Type B pancreatic cell (in vitro differentiated cells): ENCODE measurements at places on chromosomes 11 and 22.

- no peak for DNase-seq
These were observed 66.5 kb upstream of the CEP126 start for GRCh38 chr11:101848262-101848661.

GRCh38 chr11:95082576-95083001, 7.1 kb upstream of the ENDOD1 start:
- DNase-seq, result no peak

DNA sequence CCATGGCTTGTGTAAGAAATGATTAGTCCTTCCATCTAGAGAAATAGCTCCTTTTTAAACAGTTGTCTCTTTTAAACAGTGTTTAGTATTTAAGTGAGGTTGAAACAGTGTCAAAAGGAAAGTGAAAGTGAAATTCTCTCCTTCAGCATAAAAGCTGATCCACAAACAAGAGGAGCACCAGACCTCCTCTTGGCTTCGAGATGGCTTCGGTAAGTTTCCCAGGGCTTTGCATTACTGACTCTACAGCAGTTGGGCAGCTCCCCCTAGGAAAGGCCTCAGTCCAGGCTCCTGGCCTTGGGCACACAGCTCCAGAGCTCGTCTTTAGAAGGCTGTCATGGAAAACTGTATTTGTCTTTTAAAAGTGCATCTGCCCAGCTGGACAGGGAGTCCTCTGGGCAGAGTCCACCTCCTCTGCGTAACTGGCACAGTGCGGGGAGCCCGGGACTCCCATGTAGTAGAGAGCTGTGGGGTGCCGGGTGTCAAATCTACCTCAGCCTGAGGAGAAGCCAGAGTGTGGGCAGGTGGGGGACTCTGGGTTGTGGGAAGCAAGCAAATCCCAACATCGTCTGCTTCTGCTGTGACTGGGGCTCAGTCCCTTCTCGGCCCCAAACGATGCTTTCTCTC, at the start of gene PLAAT4:
Gene PLAAT4 (plus strand): TSS at position 140 of the 624 bp plus-strand sequence. CDS start 61 bp downstream, at position 201.
- no peak for DNase-seq

DNA sequence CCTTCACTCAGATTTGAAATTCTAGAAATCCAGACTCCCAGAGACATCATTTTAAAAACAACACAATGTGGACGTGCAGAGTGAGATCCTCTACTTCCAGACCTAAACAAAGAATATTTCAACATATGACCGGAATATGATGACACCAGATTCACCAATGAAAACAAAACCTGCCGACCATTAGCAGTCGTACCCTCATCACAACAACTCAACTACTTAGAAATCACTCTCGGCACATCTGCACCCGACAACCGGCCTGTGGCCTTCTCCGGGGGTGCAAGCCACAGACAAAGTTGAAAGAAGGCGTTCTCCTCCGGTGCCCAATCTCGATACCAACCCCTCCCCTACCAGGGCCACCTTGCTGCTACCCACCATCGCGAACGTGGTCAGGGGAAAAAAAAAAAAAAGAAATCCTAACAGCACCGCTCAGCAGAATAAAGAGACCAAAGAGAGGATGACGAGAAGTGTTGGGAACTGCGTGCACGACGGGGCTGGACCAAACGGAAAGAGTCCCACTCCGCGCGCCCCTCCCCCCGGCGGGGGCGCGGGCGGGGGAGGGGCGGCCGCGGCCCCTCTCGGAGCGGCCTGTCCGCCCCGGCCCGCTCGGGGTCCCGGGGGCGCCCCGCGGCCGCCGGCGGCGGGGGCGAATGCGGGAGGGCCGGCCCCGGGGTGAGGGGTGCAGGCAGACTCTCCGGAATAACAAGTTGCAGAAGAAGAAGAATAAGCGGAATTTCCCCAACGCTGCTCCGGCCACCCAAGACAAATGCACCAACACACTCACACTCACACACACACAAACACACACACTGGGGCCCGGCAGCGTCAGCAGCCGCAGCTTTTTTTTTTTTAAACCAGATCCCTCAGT, 1.7 kb downstream of the PHF21A start:
- DNase-seq, result no peak

DNA sequence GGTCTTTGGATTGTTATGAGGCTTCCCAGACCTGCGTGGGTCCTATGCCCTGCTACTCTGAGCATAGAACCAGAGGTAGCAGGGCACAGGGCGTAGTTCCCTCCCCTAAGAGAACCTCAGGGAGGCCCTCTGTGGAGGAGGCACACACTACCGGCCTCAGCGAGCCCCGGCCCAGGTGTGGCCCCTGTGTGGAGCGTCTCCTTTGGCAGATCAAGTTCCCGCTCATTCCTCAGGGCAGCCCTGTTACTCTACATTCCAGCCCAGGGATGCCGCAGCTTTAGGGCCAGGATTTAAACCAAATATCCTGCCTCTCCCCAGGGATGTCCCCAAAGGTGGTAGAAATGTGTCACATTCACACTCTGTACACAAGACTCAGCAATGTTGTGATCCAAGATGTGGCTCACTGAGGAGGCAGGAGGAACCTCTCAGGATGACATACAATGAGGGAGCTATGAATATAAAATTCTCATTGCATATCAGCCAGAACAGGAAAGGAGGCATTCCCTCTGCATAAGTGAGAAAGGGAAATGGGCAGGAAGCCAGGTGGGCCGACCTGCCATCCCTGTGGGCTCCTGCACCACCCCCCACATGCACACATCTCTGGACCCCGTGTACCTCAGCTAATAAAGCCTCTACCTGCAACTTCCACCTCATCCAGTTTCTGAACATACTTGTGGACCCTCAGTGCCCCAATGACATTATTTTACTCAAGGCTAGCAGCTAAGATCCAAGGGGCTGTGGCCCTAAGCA, 131.9 kb upstream of the TEAD1 start:
- peak; percentile 61 for DNase-seq

GRCh38 chr11:66317723-66318599, 1.1 kb upstream of the CD248 start:
- DNase-seq, result no peak

DNA sequence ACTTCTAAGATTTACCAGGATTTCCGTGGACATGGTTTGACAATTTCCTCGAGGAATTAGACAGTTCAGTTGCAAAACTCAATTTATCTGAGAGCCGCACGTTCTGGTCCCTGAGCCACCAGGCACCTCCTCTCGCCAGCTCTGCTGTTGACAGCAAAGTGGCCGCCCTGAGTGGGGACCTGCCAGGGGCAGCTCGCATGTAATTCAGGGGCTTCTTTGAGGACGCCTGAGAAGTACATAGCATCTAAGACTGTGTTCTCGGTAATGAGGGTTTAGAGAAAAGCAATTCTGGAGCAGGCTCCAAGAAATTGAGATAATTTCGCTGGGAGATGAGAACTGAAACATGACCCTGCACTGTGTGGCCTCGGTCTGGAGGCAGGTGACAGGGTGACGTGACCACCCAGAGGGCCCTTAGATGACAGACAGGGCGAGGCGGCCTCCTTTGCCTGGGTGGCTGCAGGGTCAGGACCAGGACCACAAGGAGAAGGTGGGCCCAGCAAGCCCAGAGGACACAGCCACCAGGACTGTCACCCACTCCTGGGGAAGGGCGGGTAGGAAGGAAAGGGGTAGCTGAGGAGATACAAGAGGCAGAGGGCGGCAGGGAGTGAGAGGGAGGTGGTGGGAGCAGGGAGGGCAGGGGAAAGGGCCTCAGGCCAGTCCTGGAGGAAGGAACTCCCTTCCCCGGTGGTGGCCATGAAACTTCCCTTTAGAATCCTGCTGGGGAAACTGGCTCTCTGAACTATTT, 55.0 kb downstream of the RTL6 start:
- DNase-seq, result no peak

DNA sequence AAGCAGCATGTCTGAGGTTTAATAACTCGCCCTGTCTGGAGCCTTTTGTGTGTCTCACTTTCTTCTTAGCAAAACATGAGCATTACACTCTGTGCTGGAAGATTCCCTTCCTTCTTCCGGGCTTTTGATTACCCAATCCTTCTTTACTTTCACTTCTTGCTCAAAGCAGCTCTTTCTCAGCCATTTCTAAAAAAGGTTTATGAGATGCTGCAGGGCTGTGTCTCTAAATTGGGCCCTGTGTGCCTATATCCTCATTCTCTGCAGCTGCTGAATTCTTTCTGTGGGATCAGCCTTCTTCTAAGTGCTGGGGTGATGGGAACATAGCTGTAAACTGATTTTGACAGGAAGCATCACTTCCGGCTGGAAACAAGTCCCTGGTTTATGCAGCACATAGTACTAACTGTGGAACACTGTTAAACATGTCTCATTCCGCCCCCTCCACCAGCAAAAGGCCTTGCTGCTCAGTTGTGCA, 71.8 kb downstream of the PIWIL4 start:
- no peak for DNase-seq

DNA sequence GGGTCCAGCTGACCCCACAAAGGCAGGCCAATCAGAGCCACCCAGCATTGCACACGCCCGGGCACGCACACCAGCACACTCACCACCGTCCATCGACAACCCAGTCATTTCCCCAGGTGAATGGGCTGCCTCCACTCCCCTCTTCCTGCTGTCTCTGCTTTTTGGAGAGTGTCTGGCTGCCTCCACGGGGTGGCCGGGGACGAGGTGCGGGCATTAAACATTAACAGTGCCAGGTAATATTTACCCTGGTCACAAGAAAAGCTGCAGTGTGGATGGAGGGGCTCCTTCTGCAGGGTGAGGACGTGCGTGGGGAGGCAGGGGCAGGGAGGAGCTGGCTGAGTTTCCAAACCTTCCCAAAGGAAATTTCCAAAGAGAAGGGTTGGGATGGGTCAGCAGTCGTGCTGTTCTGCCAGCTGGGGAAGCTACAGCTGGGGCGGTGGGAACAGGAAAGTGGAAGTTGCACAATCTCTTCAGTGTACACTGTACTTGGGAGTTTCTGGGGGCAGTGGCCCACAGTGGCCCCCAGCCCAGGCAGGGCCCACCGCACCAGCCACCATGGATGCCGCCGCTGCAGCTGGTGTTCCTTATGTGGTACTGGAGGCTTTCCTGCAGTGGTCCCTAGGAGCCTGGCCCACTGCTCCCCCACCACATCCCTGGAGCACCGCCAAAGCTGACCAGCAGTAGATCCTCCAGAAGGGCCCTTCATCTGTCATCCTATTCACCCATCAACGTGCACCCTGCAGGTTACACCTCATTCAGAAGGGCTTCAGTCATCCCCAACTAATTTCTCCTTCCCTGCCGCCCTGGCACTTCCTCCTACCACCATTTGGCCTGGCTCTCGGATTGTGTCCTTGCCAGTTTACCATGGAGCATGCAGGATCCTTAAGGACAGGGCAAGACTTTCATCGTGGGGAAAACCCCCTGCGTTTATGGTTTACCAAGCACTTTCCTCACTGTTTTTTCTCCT, at the start of gene FXYD2:
Gene FXYD2 (minus strand): TSS at position 174 of the 967 bp plus-strand sequence. CDS start 66 bp downstream, at position 108.
- DNase-seq, result no peak

DNA sequence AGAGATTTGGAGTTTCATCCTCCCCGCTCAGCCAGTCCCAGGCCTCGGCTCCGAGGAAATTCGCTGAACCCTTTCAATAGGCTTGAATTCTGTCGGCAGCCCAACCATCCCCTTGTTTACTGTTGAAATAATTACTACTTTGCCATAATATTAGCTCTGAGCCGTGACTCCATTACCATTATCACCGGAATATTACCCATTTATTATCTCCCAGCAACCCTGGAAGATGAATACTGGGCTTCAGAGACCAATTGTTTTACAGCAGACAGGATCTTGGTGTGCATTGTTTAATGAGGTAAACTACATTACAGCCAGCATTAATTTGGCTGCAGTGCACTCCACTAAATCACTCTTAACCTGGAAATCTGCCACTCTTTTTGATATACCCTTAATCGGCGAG, 867.4 kb downstream of the NTM start:
- no peak for DNase-seq

GRCh38 chr22:37282385-37282677, at the start of gene CYTH4:
TSS of gene CYTH4 (plus strand) at chr22:37282508. CDS start at chr22:37282570, 62 bp downstream.
- no peak for DNase-seq

DNA sequence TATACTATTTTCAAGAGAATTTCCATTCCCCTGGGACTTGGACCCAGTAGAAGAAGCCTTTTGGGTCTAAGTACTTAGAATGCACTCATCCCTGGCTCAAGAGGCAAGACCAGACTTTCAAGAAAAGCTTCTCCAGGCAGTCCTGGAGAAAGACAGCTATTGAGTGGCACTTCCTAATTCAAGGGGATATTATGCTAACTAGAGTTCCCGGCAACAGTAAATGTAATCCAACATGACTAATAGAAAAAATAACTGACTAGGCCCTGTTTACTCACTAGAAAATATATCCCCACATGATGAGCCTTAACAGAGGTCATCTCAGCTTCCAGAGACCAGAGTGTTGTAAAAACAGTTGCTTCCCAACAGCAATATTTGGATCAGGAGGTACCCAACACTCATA, 47.2 kb upstream of the AKIP1 start:
- DNase-seq, result no peak

- DNase-seq, result no peak
These were observed 48.8 kb upstream of the RTL6 start for GRCh38 chr22:44546686-44547310.

DNA sequence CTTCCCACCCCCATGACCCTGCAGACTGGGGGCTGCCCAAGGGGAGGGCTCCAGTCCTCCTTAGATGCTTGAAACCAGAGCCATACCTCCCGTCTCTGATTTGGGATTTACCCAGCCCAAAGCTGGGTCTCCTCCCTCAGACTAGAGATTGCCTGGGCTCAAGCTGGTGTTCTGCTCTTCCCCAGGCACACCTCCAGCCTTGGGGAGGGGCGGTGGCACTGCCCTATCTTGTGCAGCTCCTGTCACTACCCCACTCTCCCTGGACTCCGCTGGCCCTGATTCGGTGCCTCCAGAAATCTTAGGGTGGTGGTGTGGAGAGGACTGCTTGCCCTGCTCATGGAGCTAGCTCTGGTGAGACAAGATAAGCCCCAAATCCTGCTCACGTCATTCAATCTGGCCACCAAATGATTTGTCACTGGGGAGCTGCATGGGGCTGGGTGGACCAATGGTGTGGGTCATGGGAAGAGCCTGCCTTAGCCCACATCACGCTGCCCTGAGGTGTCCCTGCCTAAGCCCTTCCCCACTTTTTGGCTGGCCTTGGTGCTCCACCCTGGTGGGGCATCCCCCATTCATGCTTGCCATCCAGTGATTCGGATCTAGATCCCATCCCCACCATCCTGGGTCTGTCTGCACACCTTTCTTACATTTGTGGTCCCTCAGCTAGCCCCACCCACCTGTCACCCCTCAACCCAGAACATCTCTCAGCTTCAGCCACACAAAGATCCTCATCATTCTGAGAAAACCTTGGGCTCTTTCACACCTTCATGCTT, 87.7 kb downstream of the PDE2A start:
- DNase-seq, result no peak

DNA sequence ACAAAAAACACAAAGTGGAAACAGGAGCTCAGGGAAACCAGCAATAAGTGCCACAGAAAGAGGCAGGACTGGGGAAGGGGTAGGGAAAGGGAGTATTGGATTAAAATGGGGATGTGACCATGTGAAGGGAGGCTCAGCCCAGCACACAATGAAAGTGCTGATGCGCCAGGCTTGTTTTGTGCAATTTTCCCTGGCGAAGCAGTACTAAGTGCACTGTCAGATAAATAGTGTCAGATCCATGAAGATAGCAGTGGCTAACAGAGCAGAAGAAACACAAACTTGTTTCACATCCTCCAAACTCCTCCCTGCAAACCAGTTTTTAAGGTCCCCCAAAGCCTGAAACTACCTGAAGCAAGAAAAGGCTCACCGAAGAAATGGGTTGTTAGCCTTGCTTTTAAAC, 50.7 kb upstream of the RAPSN start:
- no peak for DNase-seq
